HS-27A (cell line): ENCODE measurements at places on chromosomes 6 and 20.

- DNase-seq = no peak
Observed at GRCh38 chr6:158154816-158155215, 13.2 kb downstream of the SERAC1 start.

- DNase-seq = no peak
Observed at GRCh38 chr6:3359973-3360726, 96.7 kb downstream of the SLC22A23 start.

DNA sequence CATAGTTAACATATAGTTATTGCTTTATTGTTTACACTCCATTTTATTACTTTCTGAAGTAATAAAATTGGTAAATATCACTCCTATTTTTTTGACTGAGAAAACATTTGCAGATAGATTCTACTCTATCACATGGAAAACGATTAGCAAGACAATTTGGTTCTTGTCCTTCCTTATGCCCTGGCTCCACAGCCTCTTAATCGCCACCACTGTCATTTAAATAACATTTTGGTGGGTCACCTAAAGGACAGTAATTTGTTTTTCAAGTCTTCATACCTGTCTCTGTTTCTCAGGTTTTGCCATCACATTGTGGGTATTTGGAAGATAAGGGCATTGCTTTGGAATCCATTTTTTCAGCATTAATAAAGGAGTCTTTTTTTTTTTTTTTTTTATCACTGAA lies 521.5 kb upstream of the IRAK1BP1 start:
- no peak for DNase-seq

DNA sequence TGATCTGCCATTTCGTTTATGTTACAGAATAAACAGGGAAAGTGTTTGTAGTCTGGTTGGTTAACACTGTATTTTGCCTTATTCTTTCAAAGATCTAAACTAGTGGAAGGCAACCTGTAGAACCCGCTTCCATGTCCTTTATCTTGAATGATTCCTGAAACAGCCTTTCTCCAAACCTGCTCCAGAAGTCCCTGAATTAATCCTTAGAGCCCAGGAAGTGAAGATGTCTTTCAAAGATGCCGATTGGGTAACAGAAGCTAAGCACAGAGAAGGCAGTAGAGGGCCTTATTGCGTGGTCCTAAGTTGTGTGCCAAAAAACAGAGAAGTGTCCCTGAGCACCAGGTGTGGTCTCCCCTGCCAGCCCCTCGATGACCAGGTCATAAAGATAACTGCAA lies 19.2 kb upstream of the ZSCAN16 start:
- no peak for DNase-seq

DNA sequence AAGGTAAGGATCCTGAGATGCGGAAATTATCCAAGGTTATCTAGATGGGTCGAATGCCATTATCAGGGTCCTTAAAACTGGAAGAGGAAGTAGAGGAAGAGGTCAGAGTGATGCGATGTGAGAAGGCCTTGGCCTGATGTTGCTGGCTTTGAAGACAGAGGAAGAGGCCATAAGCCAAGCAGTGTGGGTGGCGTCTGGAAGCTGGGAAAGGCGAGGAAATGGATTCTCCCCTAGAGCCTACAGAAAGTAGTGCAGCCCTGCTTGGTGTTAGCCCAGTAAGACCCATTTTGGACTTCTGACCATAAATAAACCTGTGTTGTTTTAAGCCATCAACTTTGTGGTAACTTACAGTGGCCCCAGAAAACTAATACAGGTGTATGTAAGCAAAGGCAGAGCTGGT lies 2.0 kb downstream of the SRXN1 start:
- no peak for DNase-seq

GRCh38 chr6:116575227-116575626 lies 3.9 kb downstream of the RWDD1 start:
- no peak for DNase-seq

DNA sequence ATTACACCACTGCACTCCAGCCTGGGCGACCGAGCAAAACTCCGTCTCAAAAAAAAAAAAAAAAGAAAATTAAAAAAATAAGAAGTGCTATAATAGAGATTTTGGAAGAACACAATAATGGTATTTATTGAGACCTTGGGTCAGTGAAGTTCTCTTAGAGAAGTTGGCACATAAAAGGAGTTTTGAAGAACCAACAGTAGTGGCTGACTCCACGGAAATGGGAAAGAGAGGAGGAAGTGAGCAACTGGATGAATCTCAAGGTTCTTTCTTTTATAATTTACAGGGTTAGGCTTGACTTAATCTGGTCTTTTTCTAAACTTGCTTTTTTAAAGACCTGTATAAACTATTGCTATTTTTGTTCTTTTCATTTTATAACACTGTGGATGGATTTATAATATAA lies 52.8 kb downstream of the TOMM6 start:
- DNase-seq = no peak

DNA sequence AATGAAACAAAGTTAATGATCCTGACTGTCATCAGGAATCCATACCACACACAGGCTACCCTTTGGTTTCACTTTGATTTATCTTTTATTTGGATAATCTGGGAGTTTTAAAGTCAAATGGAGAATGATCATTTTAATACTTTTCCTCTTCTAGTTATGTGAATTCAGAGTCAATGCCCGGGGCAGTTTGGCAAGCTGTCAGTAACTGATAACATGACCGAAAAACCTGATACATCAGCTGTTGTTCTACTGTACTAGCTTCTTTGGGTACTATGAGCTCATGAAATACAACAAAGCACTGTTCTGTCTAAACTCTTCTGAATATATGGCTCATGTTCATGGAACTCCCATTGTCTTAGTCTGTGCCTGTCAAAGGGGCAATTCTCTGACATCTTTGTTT lies 30.2 kb downstream of the KLHL31 start:
- DNase-seq = no peak

DNA sequence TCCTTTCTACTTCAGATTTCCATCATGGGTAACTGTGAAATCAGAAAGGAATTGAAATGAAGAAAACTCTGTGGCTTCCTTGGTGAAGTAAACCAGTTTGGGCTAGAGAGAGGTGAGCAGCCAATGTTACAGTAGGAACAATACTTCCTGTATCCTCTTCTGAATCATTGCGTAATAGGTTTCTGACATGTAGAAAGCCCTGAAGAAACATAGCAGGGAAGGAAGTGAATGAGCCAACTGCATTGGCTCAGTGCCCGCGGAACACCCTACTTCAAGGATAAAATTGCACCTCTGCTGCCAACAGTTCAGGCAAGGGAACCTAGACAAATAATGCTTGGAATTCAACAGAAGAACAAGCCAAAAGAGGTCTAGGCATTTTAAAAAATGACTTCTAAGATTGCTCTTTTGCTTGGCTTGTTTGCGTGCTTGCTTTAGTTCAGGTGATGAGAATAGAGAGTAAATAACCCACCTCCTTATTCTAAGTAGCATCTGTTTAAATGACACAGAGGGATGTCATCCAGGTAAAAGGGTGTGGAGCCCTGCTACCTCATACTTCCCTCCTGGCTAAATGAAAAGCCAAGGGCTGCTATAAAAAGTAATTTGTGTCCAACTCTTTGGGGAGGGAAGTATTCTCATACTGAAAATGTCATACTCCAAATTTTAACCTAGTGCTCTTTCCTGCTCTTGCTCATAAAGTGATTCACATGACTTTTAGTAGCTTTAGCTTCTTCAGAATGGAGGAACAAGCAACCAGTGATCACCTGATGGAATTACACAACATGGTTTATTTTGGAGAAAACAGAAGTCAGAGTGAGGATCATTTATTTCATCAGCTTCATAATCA lies 30.0 kb upstream of the AKIRIN2 start:
- peak; percentile 76 for DNase-seq

- DNase-seq = no peak
Observed at GRCh38 chr20:24444526-24445190, 24.8 kb upstream of the SYNDIG1 start.

- no peak for DNase-seq
Observed at GRCh38 chr6:78611102-78611620, 256.2 kb upstream of the IRAK1BP1 start.

- peak; percentile 98 for DNase-seq
Observed at GRCh38 chr20:51365670-51366069, 176.8 kb downstream of the NFATC2 start.

DNA sequence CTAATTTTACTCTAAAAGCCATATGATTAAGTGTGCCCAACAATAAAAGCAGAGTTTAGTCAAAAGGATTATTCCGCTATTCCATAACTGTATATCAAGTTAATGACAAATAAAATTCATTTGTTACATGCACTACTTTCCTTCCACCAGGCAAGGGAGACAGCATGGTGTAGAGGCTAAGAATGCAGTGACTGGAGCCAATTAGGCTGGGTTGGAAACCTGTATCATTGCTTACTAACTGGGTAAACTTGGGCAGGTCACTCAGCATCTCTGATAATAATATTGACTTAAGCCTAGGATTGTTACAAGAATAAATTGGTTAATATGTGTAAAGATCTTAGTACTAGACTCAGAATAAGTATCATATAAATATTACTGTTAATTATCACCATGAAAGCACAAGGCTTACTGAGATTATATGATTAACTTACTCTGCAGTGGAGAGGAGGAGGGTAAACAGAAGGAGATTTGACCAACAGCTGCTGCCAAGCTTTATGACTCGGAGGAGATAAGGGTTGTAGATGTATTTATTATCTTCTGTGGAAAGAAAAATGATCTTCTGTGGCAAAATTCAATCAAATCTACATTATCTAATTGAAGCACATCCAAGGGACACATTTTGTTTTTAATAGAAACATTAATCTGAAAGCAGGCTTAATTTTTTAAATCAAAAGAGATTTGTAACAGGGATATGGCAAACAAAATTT lies 1459.9 kb downstream of the GRIK2 start:
- DNase-seq = no peak

DNA sequence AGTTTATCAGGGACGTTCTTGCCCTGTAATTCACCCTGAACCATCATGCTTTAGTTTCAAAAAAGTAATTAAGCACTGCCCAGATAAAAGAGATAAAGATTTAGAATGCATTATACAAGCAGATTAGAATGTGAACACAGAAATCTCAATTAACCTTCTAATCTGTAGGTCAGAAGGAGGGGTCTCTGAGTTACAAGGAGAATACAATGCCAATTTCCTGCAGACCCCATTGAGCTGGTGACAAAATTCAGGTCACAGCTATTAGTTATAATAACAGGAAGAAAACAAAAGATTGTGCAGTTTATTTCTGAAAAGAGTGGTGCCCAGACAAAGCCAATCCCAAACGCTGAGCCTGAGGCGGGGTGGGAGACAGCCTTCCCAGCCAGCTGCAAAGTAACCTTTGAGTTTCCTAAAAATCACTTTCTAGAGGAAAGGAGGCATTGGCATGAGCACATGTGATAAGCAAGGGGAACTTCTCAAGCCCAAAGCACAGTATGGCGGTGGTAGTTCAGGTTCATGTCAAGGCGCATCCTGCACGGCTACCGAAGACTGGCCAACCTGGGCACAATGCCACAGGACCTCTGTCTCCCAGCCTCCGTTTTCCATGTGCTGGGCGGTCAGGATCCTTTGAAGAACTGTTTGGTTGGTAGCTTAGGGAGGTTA lies 192.5 kb downstream of the TTLL2 start:
- DNase-seq = no peak

GRCh38 chr6:148611213-148611612 lies 135.6 kb upstream of the UST start:
- no peak for DNase-seq

DNA sequence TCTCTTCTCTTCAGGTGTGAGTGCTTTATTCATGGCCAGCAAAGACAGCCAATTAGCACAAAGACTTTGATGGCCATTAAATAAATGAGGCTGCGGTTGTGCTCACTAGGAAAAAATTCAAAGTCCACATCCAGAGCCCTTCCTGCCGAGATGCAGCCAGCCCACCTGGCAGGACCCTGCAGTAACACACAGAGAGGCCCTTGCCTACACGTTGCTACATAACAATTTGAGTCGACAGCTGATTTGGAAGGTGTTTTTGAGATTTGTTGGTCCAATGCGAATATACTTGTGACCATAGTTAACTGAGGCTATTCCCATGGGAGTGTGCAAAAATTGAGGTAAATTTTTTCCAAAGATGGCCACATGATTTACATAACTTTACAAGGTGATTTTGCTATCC lies 605.4 kb upstream of the HTR1E start:
- DNase-seq = no peak

- no peak for DNase-seq
Observed at GRCh38 chr6:166194914-166195859, 27.5 kb upstream of the TBXT start.

GRCh38 chr20:9551808-9552550 lies 37.6 kb downstream of the LAMP5 start:
- DNase-seq = no peak

GRCh38 chr6:119978274-119978889 lies 628.8 kb upstream of the MAN1A1 start:
- DNase-seq = no peak

- DNase-seq = peak; percentile 41
Observed at GRCh38 chr20:49384437-49385434, 97.7 kb downstream of the KCNB1 start.

DNA sequence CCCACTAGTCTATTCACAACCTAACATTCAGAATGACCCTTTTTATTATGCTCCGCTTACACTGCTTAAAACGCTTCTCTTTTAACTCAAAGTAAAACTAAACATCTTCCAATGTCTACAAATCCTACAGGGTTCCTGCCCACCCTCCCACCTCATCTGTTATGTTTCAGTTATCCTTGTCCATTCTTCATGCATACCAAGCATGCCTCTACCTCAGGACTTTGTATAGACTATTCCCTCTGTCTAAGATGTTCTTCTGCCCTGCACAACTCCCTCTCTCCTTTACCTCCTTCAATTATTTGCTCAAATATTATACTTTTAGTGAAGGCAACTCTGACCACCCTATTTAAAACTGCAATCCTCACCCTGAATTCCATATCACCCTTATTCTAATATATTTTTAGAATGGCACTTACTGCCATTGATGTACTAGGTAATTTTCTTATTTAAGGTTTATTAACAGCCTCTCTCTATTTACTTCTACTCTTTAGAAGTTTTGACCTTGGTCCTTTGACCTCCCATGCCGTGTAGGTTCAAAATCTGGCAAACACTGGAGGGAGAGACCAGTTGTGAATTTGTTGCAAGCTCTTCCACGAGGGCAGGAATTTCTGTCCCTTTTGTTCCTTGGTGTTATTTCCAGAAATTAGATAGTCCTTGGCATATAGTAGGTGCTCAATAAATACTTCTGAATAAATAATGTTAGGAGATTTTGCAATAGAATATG lies 111.8 kb downstream of the CHD6 start:
- DNase-seq = no peak

DNA sequence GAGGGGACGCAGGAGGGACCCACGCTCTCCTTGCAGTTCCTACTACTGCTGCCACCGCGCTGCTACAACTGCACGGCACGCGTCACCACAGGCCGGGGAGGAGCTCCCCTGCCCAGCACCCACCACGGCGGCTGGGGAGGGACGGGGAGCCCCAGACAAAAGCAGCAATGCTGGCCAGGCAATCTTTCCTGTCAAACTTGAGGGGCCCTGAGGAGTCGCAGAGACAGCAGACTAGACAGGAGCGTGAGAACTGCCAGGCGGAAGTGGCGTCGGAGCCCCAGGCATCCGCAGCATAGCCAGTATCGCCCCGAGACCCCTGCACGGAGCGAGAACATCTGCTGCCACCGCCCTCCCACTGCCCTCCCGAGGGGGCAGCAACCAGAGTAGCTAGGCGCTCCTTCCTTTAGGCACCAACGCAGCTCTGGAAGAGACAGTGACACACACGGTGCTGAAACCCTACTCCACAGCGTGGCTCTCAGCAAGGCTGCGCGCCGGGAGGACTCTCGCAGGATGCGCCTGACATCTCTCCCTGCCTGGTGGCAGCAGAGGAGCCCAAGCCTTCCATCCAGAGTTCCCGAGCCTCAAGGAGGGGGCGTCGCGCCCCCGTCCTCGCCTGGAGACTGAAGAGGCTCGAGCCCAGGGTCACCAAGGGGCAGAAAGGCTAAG lies 2.2 kb downstream of the TAF4 start:
- no peak for DNase-seq

GRCh38 chr20:51380401-51381385 lies 161.8 kb downstream of the NFATC2 start:
- no peak for DNase-seq

- DNase-seq = no peak
Observed at GRCh38 chr6:162974685-162975084, 246.9 kb downstream of the PACRG start.
